ENCODE measurements at places on chromosomes 2 and 18.

GRCh38 chr2:159550231-159550630 lies 66.1 kb downstream of the BAZ2B start:
- no peak for DNase-seq

DNA sequence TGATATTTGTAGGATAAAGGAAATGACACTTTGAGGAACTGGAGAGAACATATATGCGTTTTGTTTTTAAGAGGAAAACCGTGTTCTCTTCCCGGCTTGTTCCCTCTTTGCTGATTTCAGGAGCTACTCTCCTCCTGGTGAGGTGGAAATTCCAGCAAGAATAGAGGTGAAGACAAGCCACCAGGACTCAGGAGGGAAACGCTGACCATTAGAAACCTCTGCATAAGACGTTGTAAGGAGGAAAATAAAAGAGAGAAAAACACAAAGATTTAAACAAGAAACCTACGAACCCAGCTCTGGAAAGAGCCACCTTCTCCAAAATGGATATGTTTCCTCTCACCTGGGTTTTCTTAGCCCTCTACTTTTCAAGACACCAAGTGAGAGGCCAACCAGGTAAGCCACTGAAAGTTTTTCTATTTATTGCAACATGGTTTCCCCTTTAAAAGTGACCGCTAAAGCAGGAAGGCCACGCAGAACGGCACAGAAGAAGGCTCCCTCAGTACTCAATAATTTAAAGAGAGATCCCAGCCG lies 735 bp downstream of the NRP2 start:
- DNase-seq = no peak

DNA sequence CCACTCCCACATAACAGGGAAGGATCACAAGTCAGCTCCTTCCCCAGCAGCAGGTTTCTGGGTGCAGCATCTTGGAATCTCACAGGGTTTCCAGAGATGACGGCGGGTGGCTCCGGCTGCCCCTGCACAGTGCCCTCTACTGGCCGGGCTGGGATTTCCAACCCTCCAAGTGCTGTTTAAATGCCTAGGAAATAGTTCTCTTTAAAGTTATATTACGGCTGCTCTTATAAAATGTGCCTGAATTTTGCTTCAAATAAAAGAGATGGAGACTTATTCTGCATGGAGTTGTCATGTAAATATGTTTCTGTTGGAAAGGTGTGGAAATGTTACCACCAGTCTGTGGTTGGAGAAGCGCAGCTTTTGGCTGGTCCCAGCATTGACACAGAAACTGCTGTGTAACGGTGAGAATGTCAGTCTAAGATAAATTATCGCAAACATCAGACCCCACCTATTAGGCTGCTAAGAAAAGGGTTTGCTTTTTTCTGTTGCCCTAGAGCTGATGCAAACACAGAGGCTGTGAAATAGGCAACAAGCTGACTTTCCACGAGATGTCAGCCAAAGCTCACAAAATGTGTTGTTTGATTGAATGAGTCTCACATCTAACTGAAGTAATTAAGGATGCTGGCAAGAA lies 3.3 kb upstream of the HJURP start:
- DNase-seq = peak; percentile 34

- DNase-seq = no peak
Observed at GRCh38 chr2:241940329-241940728, 70.8 kb downstream of the RTP5 start.

DNA sequence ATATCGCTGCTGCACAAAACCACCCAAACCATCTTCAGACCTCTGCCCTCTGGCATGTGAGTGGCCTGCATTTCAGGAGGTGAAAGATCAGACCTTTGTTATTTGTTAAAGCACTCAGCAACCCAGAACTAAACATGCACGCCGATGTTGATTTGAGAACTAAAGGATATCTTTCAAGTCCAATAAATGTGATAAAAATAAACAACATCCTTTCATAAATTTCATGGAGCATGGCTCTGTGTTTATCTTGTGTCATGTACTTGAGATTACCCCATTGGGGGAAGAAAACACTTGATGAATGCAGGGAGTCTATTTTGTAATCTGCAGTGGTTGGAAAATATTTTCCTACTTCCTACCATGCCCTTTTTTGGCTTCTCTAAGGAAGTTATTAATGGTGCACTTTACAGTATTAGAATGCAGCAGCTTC lies 70.8 kb upstream of the GATA6 start:
- no peak for DNase-seq

- no peak for DNase-seq
Observed at GRCh38 chr2:165472922-165473321, 3.4 kb downstream of the CSRNP3 start.

DNA sequence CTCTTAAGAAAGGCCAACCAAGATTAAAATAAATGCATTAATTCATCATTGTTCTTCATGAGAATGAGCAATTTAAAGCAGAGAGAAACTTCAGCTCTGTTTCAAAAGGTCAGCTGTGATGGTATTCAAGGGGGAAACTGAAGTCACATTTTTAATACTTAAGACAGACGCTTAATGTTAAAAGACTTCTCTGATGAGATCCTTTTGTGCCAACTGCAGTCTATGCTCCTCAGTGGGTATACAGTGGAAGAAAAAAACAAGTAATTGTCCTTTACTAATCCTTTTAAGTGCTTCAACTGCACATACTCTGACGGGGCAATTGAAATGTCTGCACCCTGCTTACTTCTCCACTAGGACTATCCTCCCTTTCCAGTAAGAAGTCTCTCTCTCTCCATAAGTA lies 309.7 kb downstream of the GULP1 start:
- DNase-seq = no peak

- no peak for DNase-seq
Observed at GRCh38 chr18:26902291-26902690, 36.8 kb upstream of the AQP4 start.

DNA sequence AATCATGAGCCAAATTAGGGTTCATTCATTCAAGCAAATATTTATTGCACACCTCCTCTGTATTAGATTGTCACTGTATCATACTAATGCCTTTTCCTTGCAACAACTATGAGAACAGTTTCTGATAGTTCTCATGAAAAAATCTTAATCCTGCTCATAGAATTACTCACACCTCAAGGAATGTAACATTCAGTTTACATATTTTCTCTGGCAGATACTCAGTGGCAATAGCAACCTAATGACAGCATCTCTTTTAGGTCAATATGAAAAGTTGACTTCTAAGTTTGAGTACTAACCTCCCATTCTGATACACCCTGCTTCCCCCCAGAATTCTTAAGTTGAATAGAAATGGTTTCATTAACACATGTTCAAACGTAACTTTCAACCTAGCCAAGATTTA lies 132.0 kb downstream of the VWC2L start:
- no peak for DNase-seq

- DNase-seq = no peak
Observed at GRCh38 chr2:95104606-95105005, 17.0 kb downstream of the MRPS5 start.

GRCh38 chr2:99200076-99200800 lies 19.3 kb downstream of the MRPL30 start:
- no peak for DNase-seq

Data from activated T-helper 1 cell treated with Interleukin-2 at 50 U/mL for 16 hours (primary cell).